ENCODE measurements at places on chromosomes 1 and 21.
A peak's percentile ranks its signal among the peaks of the same experiment; 100 is the strongest.

GRCh38 chr1:201149400-201149799 lies 4.9 kb downstream of the TMEM9 start:
- DNase-seq = no peak

DNA sequence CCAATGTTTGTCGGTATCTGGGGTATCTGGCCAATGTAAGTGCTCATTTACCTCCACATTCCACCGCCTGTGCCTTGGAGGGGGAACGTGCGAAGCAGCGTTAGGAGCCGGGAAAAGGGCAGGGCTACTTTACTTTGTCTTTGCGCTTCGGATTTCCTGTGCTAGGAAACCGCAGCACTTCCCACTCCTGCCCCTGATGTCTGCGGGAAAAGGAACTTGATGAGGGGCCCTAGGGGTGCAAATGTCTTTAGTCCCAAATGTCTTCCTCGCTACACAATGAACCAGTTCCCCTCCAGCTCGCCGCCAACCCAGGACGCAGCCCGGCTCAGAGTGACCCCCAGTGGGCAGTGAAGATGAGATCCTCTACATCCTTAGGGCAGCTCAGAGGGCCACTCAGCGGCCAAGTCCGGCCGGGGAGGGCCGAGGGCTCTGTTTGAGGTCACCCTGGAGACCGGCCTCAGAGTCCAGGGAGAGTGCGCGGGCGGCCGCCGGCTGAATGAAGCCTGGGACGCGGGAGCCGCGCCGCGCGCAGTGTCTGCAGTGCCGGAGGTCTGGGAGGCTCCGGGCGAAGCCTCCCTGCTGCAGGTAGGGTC lies at the start of gene DYNLT5:
TSS of gene DYNLT5 (plus strand) at position 460 of the 593 bp plus-strand sequence. CDS start 2,200 bp downstream, outside the sequence.
- peak; percentile 84 for DNase-seq

GRCh38 chr1:204503122-204503912 lies 8.7 kb upstream of the PIK3C2B start:
- no peak for DNase-seq

DNA sequence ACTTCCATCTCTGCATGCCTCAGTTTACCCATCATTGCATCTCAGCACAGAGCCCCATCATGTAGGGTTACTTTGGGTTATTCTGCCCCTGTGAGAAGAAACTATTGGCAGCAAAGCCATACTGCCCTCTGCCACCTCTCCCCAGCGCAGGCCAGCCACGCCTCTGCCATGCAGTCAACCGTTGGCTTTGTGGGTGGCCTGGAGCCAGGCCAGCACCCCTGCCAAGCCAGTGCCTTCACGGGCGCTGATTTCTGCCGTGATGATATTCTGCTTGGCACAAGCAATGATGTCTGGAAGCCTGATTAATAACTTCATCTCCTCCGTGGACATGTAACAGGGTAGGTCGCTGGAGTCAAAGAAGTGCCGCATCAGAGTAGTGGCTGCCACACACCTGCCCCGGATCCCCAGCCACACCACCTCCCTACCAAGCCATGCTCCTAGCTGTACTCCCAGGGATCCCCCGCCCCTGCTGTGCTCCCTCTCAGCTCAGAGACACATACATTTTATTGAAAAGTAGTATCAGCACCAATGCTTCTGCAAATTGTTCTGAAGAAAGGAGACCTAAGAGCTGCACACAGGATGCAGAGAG lies 15.0 kb upstream of the CEP85 start:
- DNase-seq = no peak

DNA sequence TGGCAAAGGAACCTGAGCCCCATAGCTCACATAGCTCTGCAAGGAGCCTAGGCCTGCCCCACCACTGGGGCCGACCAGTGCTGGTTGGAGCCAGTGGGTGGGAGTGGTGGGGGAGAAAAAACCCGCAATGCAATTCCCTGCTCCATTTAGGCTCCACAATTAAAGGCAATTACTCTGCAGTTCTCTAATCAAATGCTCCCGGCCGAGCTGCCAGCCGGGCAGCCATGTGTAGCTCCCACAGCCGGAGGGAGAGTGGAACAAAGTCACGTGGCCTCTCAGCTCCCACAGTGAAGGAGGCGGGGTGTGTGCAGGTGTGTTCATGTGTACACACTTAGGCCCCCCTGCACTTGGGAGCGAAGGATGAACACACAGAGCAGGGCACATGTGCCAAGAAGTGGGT lies 81.6 kb downstream of the KIRREL1 start:
- no peak for DNase-seq

DNA sequence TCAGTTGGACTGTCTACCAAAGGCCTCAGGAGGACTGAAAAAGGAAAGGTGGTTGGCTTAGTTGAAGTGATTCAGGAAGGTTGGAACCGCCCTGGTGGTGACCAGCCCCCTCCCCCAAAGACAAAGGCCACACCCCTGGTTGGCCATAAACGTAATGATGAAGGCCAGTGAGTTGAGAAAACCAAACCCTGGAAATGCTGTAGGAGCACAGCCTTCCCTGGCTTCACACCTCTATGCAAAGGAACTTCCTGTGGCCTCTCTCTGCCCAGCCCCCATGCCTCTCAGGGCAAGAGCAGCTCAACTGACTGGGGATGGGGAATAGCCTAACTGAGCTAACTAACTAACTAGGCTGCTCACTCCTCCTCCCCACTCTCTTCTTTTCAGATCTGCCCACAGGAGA lies 90.4 kb downstream of the NPHP4 start:
- no peak for DNase-seq
